Esophagus muscularis mucosa (tissue), 4 donors: ENCODE measurements at places on chromosomes 3 and 15. TPM values are rescaled to one million over a fixed set of nuclear protein-coding genes. Genes with fewer than 3 reads are reported as not detected.

Gene AMOTL2
- 134 TPM for total RNA-seq

Gene ARHGEF26
- 158 TPM for total RNA-seq

Gene PIF1
- 1.7 TPM for total RNA-seq

Gene FBXW12
- total RNA-seq = not detected

Gene LRRIQ4
- total RNA-seq = not detected

DNA sequence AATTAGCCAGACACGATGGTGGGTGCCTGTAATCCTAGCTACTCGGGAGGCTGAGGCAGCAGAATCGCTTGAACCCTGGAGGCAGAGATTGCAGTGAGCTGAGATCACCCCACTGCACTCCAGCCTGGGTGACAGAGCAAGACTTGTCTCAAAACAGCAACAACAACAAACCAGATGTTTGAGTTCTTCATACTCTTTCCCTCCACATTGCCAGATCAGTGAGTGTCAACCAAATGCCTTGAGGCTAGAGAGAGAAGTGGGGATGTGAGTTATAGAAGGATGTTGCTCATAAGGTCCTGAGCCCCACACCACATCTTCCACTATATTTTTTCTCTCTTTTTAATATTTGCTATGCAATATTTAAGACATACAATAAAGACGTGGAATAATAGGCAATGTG is 19.8 kb downstream of the MAPKBP1 start:
- H3K4me1 ChIP-seq = peaks cover 93% of the 10 kb centered on the region
- no peaks in the 10 kb centered on the region for H3K27me3 ChIP-seq
- no peak overlapping the region for H3K27ac ChIP-seq
- H3K4me3 ChIP-seq = no peak overlapping the region

DNA sequence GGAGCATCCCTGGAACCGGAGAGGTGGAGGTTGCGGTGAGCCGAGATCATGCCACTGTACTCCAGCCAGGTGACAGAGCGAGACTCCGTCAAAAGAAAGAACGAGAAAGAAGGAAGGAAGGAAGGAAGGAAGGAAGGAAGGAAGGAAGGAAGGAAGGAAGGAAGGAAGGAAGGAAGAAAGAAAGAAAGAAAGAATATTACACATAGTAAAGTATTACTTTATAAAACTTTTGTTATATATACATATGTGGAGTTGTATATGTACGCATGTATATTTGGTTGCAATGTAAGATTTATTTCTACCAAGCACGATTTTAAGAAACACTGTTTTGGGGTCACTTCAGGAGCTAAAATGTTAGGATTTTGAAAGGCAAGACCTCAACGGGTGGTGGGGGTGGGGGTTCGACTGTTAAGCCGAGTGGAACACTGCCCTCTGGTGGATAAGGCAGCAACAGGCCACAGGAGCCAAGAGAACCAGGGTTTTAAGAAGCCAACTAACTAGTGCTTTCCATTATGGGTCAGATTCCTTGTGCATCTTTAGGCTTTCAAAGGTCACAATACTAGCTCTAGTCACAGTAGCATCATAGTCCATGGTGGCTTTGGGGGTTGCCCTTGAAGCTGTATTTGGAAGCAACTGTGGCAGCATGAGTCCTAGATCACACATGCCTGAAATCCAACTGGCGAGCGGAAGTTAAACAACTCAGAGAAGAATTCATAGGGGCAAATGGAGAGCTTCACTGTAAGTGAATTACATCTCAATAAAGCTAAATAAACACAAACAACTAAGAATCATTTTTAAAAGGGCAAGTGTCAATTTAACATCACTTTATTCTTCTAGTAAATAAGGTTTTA is 22.5 kb downstream of the GLB1 start:
- peaks cover 19% of the 10 kb centered on the region for H3K4me1 ChIP-seq
- no peak overlapping the region for H3K4me3 ChIP-seq
- no peaks in the 10 kb centered on the region for H3K27me3 ChIP-seq
- H3K36me3 ChIP-seq = peaks cover 41% of the 10 kb centered on the region
- no peak overlapping the region for H3K27ac ChIP-seq

- H3K27ac ChIP-seq = no peak overlapping the region
- peaks cover 26% of the 10 kb centered on the region for H3K4me1 ChIP-seq
- DNase-seq = no peak
- no peaks in the 10 kb centered on the region for H3K27me3 ChIP-seq
- peaks cover 52% of the 10 kb centered on the region for H3K36me3 ChIP-seq
- H3K4me3 ChIP-seq = no peak overlapping the region
Measured at GRCh38 chr3:158649791-158650190, 5.5 kb downstream of the GFM1 start.

- peak overlapping the region; percentile 22 for H3K4me3 ChIP-seq
- no peaks in the 10 kb centered on the region for H3K27me3 ChIP-seq
- peak; percentile 37 for DNase-seq
- H3K4me1 ChIP-seq = no peaks in the 10 kb centered on the region
- no peaks in the 10 kb centered on the region for H3K36me3 ChIP-seq
- H3K27ac ChIP-seq = peak overlapping the region; percentile 42
Measured at GRCh38 chr3:154132777-154133375, 11.7 kb downstream of the ARHGEF26 start.

DNA sequence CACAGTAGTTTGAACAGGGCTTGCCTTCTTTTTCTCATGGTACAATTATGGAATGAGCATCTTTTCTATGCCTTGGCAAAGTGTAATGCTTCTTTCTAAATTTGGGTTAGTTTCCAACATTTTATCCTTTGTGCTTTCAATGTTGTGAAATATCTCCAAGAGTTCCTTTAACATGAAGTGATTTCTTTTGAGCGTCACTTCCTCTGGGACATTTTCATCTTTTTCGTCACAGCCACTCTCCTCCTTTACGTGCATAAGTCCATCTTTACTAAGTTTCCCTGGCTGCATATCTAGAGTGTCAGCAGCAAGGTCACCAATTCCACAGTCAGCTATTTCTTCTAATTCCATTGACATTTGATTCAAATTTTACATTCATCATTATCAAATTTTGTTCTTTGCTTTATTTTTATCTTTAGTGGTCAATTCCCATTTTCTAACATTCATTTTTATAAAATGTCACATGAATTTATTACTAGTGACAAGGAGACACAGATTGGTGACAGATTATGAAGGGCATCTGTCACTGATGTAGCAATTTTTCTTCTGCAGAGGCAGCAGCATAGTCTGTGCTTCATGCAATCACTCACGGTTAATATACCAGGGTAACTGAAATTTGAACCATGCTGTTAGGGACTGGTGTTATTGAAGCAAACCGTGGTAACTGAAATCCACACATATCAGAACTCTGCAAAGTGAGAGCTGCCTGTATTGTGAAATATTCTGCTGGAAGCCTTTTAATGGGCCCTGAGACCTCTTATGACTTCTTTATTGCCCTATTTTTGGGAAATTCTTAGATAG is 126.5 kb upstream of the THBS1 start:
- no peak overlapping the region for H3K4me3 ChIP-seq
- H3K27ac ChIP-seq = no peak overlapping the region
- H3K4me1 ChIP-seq = peaks cover 21% of the 10 kb centered on the region
- no peak for DNase-seq
- H3K36me3 ChIP-seq = no peaks in the 10 kb centered on the region

DNA sequence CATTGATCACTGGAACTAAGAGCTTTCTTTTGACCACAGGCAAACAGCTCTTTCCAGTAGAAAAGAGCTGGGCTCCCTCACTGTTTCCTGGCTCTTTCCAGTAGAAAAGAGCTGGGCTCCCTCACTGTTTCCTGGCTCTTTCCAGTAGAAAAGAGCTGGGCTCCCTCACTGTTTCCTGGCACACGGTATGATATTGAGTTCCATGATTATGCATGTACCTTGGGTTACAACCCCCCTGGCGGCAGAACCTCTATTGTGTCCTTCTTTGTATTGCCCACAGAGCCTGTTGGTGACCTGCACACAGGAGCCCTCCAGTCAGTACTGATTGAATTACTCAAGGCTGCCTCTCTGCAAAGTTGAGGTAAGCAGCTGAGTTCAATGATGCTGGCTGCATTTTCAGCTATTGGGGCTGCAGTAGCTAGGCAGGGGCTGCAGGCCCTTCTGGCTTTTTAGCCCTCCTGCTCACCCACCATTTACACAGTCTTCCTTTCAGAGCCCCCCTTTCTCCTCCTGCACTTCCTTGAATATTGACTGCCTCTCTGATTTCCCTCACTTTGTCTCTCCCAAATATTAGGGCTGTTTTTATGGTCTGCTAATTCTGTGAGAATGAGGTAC is 10.2 kb downstream of the ACKR2 start:
- peaks cover 27% of the 10 kb centered on the region for H3K4me1 ChIP-seq
- H3K27me3 ChIP-seq = no peaks in the 10 kb centered on the region
- no peak overlapping the region for H3K4me3 ChIP-seq

- no peak overlapping the region for H3K4me3 ChIP-seq
- H3K4me1 ChIP-seq = no peaks in the 10 kb centered on the region
- H3K36me3 ChIP-seq = no peaks in the 10 kb centered on the region
- H3K27ac ChIP-seq = no peak overlapping the region
- no peak for DNase-seq
Measured at GRCh38 chr3:74862476-74862875, 248.0 kb upstream of the CNTN3 start.

GRCh38 chr3:26621176-26621575 is 1.4 kb upstream of the LRRC3B start:
- no peak overlapping the region for H3K4me3 ChIP-seq
- H3K27me3 ChIP-seq = no peaks in the 10 kb centered on the region
- no peaks in the 10 kb centered on the region for H3K36me3 ChIP-seq

GRCh38 chr3:170764017-170764416 is 106.0 kb downstream of the RPL22L1 start:
- no peaks in the 10 kb centered on the region for H3K36me3 ChIP-seq
- H3K27me3 ChIP-seq = no peaks in the 10 kb centered on the region
- no peak overlapping the region for H3K27ac ChIP-seq
- H3K4me3 ChIP-seq = no peak overlapping the region
- no peak for DNase-seq

- no peak overlapping the region for H3K4me3 ChIP-seq
- H3K27ac ChIP-seq = no peak overlapping the region
- H3K36me3 ChIP-seq = no peaks in the 10 kb centered on the region
- no peaks in the 10 kb centered on the region for H3K27me3 ChIP-seq
- no peak for DNase-seq
Measured at GRCh38 chr3:156448300-156448699, 106.6 kb downstream of the SSR3 start.

DNA sequence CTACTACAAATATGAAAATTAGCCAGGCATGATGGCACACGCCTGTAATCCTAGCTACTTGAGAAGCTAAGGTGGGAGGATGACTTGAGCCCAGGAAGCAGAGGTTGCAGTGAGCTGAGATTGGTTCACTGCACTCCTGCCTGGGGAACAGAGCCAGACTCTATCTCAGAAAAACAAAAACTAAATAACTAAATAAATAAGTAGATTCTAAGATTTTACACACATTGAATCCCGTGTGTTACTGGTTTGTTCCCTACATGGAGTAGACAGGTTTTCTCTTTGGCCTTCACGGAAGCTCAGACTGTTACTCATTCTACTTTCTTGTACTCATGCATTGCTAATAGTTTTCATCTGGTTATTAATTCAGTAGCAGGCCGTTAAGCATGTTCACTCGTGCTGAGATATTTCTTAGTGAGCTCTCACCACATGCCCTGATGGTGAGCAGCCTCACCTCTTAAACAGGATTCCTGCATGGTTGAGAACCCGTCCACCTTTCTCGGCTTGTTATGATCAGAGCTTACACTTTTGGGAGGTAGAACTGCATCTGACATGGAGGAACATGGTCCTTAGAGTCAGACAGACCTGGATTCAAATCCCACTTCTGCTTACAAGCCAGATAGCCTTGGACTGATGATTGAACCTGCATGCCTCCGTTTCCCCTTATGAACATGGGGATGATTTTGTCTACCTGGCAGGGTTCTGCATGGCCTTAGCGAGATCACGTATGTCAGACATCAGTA is 49.1 kb downstream of the CMTM7 start:
- no peaks in the 10 kb centered on the region for H3K36me3 ChIP-seq
- no peak overlapping the region for H3K27ac ChIP-seq
- H3K27me3 ChIP-seq = no peaks in the 10 kb centered on the region
- no peak overlapping the region for H3K4me3 ChIP-seq
- DNase-seq = peak; percentile 60

- H3K4me3 ChIP-seq = no peak overlapping the region
- DNase-seq = no peak
- no peak overlapping the region for H3K27ac ChIP-seq
- H3K36me3 ChIP-seq = no peaks in the 10 kb centered on the region
Measured at GRCh38 chr3:120816728-120817127, 74.2 kb downstream of the GTF2E1 start.

DNA sequence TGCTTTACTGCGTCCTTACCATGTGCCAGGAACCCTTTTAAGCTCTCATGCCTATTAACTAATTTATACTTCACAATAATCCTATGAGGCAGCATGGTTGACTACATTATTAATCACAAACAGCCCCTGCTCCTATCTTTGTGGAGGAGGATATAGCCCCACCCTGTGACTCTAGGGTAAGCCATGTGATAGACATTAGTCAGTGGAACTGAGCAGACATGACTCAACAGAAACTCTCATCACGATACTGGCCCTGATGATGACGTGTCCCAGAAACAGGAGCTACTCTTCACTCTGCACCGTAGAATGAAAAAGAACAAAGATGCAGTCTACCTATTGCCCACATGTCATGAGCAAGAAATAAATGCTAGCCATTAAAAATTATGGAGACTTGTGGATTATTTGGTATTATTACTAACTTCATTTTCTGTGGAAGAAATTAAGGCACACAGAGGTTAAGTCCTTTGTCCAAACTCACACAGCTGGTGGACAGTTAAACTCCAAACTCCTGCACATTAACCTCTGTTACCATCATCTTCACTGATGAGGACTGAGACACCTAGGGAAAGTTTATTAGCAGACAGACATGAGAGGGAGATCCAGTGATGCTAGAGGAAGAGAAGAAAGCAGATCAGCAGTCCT is 51.2 kb downstream of the CFAP20DC start:
- no peaks in the 10 kb centered on the region for H3K27me3 ChIP-seq
- H3K36me3 ChIP-seq = no peaks in the 10 kb centered on the region
- no peak overlapping the region for H3K4me3 ChIP-seq
- DNase-seq = no peak

DNA sequence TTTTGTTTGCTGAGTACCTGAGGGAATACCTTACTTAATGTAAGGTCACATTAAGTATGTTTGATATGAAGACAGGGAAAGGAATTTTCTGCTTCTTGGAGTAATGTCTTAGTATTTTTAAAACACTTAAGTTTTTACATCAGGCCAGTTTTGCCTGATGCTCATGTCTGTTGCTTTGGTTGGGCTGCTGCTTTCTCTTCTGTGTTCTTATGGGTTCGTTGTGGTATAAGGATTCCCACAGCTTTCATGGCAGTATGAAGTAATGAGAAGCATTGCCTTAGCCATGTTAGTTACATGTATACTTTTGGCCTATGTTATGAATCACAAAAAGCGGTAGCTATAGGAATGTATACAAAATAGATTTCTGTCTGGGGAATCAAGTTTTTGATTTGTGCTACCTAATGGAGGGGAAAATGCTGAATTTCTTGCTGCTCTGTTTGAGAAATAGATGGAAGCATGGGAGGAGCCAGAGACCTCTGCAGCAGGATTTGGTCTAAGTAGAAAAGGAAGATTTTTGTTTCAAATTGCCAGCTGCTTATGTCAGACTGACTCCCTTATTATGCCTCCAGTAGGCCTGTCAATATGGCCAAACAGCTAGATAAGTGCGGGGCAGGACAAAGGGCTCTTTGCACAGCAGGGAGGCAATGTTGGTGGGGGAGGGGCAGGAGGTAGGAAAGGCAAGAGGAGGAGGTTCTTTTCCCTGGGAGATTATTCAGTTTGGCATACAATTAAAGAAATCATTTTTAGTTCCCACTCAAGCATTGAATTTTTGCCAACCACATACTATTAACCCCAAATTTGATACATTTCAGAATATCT is 5.2 kb downstream of the SETD5 start:
- peak overlapping the region; percentile 99 for H3K27ac ChIP-seq
- peak overlapping the region; percentile 5 for H3K4me3 ChIP-seq
- no peaks in the 10 kb centered on the region for H3K36me3 ChIP-seq
- DNase-seq = no peak
- H3K27me3 ChIP-seq = no peaks in the 10 kb centered on the region
